NCI-H1436 (cell line): ENCODE measurements at places on chromosomes 7 and 10.

- no peak for DNase-seq
These were observed 121.7 kb downstream of the EVX1 start for GRCh38 chr7:27364344-27364758.

GRCh38 chr7:142583446-142583845, 165.8 kb upstream of the PRSS1 start:
- no peak for DNase-seq

DNA sequence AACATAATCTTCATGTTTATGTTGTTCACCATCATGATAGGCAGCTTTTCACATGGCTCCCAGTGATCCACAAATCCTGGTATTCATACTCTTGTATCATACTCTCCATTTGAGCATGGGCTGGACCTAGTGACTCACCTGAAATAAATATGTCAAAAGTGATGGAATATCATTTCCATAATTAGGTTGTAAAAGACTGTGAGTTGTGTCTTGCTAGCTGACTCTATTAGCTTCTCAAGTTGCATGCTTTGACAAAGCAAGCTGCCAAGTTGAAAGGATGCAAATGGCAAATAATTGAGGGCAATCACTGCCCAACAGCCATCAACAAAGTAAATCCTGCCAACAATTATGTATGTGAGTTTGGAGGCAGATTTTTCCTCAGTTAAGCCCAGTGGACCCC, 300.4 kb downstream of the AHR start:
- DNase-seq: peak; percentile 49

GRCh38 chr10:110042891-110043290, 35.1 kb downstream of the ADD3 start:
- no peak for DNase-seq

- no peak for DNase-seq
These were observed 12.5 kb downstream of the PRF1 start for GRCh38 chr10:70589762-70590654.

- DNase-seq: no peak
These were observed 20.8 kb upstream of the ADAM12 start for GRCh38 chr10:126408953-126409641.

DNA sequence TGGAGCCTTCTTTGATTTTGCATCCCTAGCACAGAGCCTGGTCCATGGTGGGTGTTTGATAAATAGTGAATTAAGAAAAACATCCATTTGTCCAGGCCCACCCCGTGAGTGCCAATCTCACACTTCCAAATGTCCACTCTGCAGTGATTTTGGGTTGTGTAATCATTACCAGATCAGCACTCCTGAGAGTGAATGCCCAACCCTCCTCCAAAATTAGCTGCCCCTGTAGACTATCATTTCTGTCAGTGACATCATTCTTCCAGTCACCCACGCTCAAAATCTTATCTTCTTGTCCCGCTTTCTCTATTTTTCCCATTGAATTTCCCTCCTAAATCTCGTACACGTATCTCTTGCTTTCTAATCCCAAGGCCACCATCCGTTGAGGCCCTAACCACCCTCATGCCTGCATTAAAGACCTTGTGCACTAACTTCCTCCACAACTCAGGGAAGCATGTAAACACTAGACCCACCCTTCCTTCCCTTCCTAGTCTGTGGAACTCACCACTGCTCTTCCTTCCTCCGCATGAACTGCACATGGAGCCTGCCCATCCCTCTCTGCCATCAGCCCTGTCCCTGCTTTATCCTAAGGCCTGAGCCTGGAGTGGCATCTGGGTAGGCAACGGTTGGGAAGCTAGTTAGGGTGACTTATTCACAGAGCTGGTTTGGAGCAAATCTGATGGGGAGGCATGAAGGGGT, 32.8 kb downstream of the PIK3AP1 start:
- no peak for DNase-seq

DNA sequence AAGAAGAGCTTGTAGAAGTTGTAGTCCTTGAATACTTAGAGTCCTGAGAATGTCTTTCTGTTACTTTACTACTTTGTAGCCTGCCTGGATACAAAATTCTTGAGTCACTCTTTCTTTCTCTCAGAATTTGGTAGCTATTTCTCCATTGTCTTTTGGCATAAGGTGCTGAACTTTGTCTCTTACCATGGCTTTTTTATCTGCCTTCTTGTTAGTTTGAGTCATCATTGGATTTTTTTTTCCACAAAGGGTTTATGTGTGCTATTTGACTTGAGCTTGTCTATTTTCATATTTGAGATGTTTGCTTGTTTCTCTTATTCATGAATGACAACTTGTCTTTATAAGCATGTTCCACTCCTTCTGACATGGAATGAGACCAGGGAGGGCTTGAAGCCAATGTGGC, 74.5 kb upstream of the EXOC6 start:
- no peak for DNase-seq

- DNase-seq: no peak
These were observed 78.1 kb upstream of the CYTH3 start for GRCh38 chr7:6350433-6351058.

GRCh38 chr7:118214833-118215182, 9.7 kb upstream of the ANKRD7 start:
- no peak for DNase-seq

DNA sequence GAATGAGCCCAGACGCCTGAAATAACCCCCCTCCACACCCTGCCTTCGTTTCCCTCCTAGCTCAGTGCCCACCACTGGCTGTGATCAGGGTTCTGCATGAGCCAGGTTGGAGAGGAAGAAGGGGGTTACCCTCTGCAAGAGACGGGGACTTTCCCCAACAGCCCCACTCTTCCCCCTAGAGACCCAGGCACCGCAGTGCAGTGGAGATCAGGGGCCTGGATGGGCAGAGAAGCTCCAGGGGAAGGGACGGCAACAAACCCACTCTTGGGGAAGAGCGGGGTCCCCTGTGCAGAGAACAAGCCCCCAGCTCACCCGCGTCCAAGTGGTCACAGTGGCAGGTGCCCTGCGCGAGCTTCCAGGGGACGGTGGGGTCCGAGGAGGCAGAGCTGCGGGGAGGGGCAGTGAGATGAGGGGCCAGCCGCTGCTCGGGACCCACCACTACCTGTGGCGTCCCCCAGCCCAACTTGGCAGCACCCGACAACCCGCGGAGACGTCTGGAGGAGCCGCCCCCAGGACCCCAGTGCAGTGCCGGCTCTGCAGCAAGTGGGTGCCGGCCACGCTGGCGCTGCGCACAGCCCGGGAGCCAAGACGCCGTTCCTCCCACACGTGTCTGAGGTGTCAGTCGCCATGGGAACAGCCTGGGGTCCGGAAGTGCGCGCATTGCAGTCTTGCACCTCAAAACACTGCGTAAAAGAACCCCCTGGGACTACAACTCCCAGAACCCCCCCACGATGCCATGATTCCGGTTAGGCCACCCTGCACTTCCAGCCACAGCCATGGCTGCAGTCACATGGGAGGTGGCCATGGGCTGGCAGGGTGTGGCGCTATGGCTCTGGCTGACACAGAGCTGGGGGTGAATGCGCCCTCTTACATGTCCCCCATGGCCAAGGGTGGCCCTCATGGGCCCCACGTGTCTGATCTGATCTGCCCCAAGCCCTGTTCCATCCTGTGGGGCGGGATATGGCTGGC, 45.8 kb upstream of the WIPI2 start:
- no peak for DNase-seq

DNA sequence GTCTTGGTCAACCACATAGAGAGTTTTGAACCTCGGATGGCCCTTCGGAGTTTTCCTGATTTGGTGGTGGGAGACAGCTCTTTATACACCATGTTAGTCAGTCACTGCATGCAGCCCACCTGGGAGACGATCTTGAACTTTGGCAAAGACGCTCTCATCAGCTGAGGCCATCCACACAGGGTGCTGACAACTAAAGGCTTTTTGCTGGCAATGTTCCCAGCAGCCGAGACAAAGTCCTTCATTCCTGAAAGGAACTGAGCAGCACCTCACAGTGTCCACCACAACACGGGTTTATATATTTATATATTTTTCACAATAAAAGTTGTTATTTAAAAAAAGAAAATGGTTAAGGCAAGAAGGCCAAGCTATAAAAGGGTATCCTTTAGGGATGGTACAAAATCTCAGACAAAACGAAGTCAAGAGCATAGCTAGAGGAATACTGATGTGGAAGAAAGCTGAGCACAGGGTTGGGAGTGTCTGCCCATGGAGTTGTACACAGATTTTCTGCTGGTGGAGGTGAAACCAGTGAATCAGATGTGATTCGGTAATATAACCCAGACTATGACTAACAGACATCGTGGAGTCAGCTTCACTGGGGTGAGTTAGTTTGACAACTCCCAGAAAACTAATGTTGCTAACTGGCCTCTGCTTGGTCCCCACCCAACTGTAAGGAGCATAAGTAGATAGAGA, 27.4 kb upstream of the CAPZA2 start:
- DNase-seq: no peak
